Mesangial cell (primary cell): ENCODE measurements at places on chromosomes 16 and 17. TPM values are rescaled to one million over a fixed set of nuclear protein-coding genes. Genes with fewer than 3 reads are reported as not detected.

Gene ENPP7
- not detected in 2 replicates for total RNA-seq

Gene QPRT
- 124 and 265 TPM in 2 replicates for total RNA-seq

Gene SNRNP25
- 18.3 and 41.2 TPM in 2 replicates for total RNA-seq

Gene SYNGR3
- 4.6 and 10.0 TPM in 2 replicates for total RNA-seq
